Activated CD8-positive, alpha-beta memory T cell treated with anti-CD3 and anti-CD28 coated beads for 1 hour (primary cell): ENCODE measurements at places on chromosomes 16 and 17.

DNA sequence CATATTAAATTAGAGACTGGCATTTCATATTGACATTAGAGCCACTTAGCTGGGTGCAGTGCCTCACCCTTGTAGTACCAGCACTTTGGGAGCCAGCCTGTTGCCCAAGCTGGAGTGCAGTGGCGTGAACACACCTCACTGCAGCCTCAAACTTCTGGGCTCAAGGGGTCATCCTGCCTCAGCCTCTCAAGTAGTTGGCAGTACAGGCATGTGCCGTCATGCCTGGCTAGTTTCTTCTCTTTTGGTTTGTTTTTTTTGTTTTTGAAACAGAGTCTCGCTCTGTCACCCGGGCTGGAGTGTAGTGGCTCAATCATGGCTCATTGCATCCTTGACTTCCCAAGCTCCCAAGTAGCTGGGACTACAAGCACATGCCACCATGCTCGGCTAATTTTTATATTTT lies 8.7 kb downstream of the PPM1E start:
- DNase-seq, result no peak

- DNase-seq, result no peak
Observed at GRCh38 chr16:59478838-59479237, 744.7 kb upstream of the GOT2 start.

DNA sequence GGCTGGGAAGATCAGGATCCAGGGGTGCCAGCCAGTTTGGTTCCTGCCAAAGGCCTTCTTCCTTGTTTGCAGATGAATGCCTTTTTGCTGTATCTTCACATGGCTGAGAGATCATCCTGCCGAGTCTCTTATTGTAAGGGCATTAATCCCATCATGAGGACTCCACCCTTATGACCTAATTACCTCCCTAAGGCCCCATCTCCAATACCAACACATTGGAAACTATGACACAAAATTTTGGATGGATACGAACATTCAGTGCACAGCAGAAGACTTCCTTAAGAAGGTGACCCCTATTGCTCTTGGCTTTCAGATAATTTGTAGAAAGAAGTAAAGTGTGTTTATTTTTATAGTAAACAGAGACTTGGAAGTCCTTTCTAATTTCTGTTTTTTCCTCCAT lies 1164.7 kb upstream of the CDH8 start:
- no peak for DNase-seq

DNA sequence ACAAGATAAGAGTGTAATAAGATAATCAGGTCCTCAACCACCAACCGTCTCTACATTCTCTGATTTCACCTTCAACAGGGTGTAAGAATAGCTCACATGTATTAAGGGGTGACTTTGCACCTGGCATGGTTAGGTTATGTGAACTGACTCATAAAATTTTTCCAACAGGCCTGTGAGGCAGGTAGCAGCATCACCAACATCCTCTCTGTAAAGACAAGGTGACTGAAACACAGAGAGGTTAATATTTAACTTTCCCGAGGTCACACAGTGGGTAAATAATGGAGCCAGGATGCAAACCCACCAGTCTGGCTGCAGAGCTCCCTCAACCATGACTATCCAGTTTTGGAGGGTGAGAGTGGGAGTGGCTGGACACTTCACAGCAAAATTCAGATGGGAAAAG lies 317.2 kb downstream of the C16orf95 start:
- DNase-seq, result no peak

DNA sequence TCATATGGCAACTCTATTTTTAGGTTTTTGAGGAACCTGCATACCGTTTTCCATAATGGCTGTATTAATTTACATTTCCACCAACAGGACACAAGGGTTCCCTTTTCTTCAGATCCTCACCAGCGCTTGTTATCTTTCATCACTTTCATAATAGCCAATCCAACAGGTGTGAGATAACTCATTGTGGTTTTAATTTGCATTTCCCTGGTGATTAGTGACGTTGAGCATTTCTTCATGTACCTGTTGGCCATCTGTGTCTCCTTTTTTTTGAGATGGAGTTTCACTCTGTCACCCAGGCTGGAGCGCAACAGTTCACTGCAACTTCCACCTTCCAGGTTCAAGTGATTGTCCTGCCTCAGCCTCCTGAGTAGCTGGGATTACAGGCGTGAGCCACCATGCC lies 36.2 kb upstream of the ABCC3 start:
- DNase-seq, result no peak

DNA sequence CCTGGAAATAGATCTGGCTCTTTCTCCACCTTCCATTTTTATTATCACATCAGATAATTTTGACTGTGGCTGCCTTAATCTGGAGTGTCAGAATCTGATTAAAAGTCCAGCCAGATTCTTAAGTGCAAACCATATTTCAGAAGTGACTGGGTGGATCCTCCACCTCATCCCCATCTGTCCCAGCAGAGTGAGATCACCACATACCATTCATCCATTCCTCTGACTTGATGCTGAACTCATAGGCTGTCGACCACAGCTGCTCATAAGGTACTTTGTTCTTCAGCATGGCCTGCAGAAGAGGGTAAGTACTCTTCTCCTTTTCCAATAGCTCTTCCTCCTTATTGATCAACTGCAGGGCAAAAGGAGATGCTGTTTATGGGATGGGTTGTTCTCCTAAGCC lies 53.5 kb downstream of the DNAH3 start:
- DNase-seq, result no peak

GRCh38 chr16:11367483-11367906 lies 22.2 kb downstream of the RMI2 start:
- DNase-seq, result no peak

GRCh38 chr16:57635266-57636097 lies 7.1 kb downstream of the ADGRG1 start:
- DNase-seq, result no peak

GRCh38 chr16:59411961-59412841 lies 678.1 kb upstream of the GOT2 start:
- DNase-seq, result no peak

DNA sequence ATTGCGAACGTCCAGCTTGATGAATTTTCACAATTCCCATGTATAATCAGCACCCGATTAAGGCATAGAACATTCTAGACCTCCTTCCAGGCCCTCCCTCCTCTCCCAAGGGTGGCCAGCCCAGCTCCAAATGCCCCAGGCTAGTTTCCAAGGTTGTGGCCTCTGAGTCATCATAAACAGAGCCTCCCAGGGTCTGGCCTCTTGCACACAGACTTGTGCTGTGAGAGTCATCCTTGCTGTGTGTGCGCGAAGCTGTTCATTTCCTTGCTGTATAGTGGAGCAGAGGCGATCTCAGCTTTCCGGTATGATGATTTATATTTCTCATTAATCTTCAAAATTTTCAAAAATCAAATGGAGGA lies 20.5 kb upstream of the JPH3 start:
- no peak for DNase-seq

GRCh38 chr16:55820615-55821014 lies 12.3 kb downstream of the CES1 start:
- DNase-seq, result no peak

DNA sequence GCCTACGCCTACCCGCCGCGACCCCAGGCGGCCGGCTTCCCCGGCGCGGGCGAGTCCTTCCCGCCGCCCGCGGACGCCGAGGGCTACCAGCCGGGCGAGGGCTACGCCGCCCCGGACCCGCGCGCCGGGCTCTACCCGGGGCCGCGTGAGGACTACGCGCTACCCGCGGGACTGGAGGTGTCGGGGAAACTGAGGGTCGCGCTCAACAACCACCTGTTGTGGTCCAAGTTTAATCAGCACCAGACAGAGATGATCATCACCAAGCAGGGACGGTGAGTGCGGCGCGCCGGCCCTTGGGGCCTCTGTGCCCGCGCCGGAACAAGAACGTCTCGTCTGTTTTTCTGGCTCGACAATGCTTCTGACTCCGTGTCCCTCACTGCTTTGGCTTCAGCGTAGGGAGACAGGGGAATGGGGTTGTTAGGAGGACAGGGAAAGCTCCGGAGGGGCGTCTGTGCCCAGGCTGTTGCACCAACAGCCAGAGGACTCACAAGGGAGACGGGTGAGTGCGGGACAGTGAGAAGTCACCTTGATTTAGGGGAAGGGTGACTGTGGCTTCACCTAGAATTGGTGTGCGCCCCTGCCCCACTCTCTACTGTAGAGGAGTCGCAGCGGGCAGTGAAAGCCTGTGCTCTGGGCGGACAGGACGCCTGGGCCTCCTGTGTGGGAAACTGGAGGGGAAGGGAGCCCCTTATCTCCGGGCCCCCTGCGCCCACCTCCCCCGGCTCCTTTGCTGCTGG lies 806 bp downstream of the TBX21 start:
- DNase-seq, result no peak

DNA sequence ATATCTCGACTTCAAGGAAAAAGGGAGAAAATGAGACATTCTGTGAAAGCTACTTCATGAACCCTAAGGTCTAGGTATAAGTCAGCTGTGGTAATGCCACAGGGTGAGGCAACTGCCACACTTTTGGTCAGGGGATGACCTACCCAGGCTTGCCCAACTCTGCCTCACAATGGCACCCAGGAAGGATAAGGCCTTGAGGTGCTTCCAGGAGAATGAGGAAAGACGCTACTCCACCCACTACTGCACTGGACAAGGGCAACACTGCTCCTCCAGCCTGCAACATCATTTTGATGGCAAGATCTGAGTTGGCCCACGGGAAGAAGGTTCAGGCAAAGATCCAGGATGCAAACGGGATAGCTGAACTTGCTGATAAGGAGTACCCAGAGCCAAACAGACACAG lies 22.0 kb upstream of the GFOD2 start:
- no peak for DNase-seq

DNA sequence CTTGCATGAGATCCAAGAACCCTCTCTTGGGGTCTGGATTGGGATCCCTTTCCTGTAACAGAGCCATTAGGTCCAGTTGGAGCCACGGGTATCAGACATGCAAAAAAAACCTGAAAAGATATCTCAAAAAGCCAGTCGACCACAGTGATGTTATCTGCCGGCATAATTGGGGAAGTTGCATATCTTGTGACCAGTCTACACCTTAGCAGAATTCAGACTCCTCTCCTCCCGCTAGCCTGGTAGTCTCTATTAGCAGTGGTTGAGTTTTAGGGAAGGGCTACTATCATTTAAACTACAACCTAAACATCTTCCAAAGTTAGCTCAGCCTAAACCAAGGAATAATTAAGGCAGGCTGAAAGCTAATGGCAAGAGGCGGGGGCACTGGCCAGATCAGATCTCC lies 16.2 kb upstream of the PSMD7 start:
- no peak for DNase-seq

DNA sequence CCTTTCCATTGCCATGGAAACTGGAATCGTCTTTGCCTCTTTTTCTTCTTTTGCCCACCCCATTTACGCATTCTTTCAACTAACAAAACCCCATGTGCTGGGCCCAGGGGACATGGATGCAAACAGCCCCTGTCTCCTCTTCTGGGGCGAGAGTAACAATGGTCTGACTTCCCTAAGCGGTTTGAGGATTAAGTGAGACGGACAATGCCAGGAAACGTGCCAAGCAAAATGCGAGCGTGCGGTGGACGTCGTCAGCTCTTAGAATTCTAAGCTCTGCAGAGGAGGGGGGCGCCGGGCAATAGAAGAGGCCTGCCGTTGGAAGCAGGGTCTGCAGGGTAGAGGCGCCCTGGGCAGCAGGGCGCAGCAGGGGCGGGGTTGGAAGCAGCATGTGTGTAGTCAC lies 42.4 kb upstream of the JPH3 start:
- DNase-seq, result no peak

DNA sequence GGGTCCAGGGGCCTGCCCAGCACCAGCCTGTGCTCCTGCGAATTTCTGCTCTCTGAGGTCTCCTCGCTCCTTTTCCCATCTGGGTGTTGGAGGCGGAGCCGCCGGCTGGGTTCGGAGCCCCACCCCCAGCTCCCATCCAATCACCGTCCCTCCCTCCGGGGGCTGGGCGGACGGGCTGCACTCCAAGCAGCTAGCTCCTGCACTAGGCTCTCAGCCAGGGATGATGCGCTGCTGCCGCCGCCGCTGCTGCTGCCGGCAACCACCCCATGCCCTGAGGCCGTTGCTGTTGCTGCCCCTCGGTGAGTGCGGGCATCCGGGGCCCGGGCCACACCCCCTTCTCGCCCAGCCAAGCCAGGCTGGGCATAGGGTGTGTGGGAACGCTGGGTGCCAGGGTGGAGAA lies at the start of gene NRN1L:
TSS of gene NRN1L (plus strand) at position 202 of the 400 bp plus-strand sequence. CDS start at position 221, 19 bp downstream.
- DNase-seq, result no peak
